Activated CD4-positive, alpha-beta T cell treated with anti-CD3 and anti-CD28 coated beads, Interleukin-2, amount 50 U/mL, for 4 hours (primary cell): ENCODE measurements at places on chromosomes 12 and 14.
A peak's percentile ranks its signal among the peaks of the same experiment; 100 is the strongest.

- DNase-seq, result no peak
Observed at GRCh38 chr14:74427651-74428050, 1.6 kb upstream of the SYNDIG1L start.

DNA sequence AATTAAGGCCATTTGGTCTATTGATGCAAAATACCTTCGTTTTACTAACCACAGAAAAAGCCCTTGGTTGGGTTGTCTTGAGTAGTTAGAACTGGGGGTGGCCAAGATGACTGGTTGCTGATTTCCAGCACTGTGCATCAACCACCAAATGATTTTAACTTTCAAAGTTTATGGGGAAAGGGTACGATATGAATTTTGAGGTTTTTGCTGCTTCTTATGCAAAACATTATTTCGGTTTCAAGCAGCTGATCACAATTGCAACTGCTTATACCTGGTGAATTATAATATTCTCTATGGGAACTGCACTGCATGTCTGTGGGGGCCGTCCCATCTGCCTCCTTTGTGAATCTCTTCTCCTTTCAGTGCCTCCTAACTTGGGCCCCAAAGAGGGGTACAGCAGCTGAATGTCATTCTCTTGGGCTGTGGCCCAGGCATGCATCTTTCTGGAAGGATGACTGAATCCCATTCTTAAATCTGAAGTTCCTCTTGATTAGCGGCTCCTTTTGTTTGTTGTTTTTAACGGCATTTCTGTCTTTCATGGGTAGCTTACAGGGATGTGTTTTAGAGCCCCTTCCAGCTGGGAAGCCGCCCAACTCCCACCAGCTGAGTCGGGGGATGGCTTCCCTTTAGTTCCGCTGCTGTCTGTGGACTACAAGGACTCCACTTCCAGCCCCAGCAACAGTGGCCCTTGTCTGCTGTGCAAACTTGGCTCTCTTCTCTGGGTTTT, 479.8 kb downstream of the ZFP36L1 start:
- DNase-seq, result no peak

DNA sequence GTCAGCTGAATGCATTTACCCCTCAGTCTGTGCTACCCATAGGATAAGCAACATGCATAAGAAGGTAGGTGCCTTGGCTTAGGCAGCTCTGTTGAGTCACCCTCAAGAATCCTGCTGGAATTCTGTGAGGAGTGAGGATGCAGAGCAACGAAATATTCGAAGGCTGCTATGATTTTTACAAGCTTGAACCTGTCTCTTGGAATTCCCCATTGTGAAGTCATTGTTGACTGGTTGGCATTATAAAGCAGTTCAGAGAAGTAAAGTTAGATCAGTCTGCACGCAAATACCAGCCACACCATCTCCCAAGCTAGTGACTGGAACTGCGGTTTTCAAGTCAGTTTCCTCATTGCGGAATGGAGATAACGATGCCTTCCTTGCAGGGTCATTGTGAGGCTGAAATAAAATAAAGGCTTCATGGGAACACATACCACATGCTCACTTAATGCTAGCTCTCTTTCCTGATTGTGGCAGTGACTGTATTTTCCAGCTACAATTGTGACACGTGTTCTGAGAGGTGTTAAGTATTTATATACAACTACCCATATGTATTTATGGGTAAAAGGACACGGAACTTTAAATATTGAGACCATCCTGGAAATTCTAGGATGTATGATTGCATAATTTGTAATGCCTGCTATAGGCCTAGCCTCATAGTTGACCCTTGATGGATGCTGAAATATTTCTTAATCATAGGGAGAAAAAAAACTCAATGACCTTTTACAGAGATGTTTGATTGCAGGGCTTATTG, 96.7 kb downstream of the ETV6 start:
- no peak for DNase-seq

DNA sequence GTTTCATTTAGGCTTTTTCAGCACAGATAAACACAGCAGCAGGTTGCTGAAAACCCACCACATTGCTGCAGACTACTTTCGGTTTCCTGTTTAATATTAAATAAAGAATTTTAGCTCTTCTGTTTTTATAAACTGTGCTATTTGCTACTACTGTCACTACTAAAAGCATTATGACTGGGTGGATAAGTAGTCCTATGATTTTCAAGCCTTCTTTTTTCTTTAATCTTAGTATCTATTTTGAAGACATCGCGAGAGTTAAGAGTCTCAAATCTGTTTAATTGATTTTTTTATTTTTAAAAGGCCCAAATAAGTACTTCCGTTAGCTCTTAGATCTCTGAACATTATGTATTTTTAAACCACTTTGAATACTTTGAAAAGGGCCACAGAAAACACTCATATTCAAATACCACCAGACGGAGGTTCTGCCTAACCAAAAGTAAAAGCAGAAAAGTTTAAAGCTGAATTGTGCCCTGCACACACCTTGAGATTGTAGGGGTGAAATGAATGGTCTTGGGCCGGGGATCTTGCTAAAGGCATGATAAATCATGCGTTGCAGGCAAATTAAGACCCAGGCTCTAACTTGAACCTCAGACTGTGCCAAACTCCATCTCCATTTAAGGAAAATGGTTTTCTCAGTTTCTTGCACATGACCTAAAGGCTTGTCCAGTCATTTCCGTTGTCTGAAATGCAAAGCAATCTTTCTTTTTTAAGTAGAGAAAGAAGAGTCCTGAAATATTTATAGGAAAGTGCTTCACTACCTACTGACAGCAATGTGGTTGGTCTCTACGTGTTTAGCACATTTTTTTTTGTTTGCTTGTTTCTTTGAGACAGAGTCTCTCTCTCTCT, 13.6 kb upstream of the FOXN3 start:
- DNase-seq, result no peak

DNA sequence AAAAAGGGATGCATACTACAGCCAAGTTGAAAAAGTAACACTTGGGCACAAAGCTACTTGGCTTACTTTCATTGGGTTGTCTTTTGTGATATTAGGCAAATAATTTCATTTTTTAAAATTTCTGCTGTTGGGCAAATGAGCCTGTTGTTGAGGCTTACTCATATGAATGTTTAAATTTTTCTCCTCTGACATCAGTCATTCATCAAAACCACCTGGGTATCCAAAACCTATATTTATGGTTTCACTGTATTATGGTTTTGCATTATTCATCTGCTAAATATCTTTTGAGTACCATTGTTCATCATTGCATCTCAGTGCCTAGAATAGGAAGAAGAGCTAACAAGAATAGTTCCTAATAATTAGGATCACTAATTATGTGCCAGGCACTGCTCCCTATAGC, 28.1 kb downstream of the DYRK2 start:
- DNase-seq, result no peak

- DNase-seq, result no peak
Observed at GRCh38 chr12:32198555-32198954, 91.9 kb downstream of the BICD1 start.

DNA sequence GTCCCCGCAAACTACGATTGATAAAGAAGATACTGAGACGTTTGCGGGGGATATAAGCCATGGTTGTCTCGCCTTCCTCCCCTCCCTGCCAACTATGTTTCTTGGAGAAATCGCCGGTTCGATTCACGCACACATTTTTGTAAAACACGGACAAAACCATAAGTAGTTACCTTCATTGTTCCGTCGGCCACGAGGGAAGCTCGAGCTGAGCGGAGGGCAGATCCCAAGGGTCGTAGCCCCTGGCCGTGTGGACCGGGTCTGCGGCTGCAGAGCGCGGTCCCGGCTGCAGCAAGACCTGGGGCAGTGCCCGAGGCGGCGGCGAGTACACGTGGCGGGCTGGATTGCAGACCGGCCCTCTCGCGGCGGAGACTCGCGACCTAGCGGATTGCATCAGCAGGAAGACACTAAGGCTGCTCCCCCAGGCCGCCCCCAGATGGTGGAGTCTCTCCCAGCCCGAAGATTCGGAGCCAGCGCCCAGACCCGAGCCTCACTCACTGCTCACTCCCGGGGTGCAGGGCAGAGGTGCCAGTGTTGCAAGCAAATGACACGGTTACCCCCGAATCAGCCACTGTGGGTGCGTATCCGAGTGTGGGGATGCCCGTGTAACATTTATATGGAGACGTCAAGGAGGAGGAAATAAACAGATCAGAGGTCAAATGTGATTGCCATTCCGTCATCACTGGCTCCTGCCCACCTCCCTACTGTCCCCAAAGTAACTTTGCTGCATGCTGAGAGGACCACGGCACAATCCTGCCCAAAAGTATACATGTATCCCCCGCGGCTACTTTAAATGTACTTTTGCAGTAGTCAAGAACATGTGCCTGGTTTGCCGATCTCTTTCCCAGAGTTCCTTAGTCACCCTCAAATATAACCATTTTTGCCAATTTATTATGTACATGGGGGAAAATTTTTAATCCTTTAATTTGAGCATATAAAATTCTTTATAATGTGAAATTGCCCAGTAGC, at the start of gene BCAT1:
TSS of gene BCAT1 (minus strand) at position 345 of the 966 bp plus-strand sequence. CDS start at position 176, 169 bp downstream.
- peak; percentile 18 for DNase-seq

GRCh38 chr14:61644175-61644574, 51.1 kb upstream of the HIF1A start:
- no peak for DNase-seq

DNA sequence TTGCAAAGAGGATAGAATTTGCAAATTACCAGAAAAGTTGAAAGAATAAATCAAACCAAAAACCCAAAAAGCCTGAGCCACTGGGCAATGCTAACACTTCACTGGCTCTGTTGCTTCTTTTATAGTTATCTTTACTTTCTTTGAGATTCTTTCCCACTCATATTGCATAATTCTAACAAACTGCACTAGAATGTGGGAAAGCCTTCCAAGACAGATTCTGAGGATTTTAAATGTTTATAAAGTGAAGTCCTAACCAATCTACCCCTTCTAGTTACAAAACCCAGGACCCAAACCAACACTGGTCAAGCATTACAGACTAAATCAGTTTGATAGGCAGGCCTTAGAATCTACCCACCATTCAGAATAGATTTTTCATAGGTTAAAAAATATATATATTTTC, 150.9 kb downstream of the MED13L start:
- DNase-seq, result no peak

DNA sequence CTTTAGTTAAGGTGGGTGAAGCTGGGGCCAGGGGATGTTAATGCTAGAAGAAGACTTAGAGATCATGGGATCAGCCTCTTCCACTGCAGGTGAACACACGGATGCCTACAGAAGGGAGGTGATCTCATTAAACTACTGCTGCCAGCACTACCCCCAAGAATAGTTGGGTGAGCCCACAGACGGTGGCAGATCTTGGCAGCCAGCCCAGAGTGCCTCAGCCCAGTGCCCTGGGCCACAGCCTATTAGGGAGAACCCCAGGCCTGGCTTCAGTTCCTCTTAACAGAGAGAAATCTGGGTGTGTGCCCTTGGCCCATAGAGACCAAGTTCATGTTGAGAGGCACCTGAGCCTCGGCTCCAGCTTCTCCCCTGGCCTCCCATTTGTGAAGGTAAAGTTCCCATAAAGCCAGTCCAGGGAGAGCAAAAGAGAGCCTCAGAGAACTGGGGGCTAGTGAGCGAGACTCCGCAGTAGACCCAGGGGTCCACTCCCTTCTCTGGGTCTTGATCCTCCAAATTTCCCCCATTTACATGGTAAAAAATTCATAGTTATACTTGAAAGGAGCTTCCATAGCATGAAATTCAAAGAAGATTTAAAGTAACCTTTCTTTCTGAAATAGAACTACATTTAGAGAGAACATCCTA, 125.0 kb upstream of the CCND2 start:
- DNase-seq, result peak; percentile 56

- peak; percentile 19 for DNase-seq
Observed at GRCh38 chr12:95218150-95219133, 835 bp downstream of the VEZT start.

GRCh38 chr12:52316701-52317100, 4.5 kb downstream of the KRT83 start:
- DNase-seq, result no peak

DNA sequence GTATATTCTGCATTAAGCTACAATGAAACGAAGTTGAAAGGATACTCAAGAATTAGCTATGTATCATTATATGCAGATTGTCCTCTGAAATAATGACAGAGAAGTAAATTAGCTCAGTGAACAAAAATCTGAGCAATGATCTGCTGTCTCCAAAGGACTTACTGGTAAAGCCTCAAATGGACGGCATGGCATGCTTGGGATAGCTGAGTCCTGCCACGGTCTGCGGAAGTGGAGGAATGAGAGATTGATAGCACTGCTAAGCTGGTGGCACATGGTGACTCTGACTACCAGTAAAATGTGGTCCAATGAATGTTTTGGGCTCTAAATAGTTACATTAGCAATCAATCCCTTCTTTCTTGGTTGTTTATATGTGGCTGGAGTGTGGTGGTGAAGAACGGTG, 3.7 kb upstream of the DENND5B start:
- no peak for DNase-seq

DNA sequence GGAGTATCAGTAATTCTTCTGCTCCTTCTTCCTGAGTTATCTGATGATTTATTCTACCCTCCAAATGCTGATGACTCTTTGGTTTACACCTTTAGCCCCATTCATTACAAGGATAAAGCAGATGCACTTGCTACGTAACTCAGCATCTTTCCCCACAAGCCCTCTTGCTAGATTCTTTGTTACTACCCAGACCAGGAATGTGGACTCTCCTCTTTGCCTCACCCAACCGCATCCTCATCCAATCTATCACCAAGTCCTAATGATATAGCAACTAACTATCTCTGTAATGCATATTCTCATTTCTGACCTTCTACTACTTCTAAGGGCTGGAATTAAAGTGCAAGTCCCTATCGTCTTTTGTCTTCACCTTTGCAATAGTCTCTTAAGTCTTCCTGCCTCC, 9.2 kb downstream of the KRT1 start:
- no peak for DNase-seq

- no peak for DNase-seq
Observed at GRCh38 chr14:34732802-34733201, 18.4 kb upstream of the CFL2 start.

GRCh38 chr14:71332476-71332875, 425.2 kb downstream of the PCNX1 start:
- DNase-seq, result no peak

- DNase-seq, result peak; percentile 36
Observed at GRCh38 chr12:113056631-113057488, at the start of gene DTX1. Gene DTX1 (plus strand): TSS chr12:113056730. CDS start chr12:113058193, 1,463 bp downstream.

- no peak for DNase-seq
Observed at GRCh38 chr12:89468017-89468416, 56.6 kb downstream of the GALNT4 start.

DNA sequence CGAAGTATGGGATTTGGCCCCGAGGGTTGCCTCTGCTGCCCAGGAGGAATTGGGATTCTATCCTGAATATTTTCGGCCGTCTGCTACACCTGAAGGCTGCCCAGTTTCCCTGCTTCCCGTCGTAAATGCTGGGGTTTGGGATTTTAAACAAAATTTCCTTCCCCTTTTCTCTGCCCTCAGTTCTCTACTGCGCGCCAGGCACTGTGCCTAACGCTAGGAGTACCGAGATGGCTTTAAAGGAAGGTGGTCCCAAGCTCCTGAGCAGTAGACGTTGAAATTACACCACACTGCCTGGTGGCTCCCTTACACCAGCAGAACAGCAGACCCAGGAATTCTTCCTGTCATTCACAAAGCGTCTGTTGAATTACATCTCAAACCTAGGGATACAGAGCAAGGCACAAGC, 566 bp upstream of the PRDM4 start:
- no peak for DNase-seq
